ENCODE measurements at places on chromosomes 2 and 18.

- no peak for DNase-seq
Observed at GRCh38 chr2:217727801-217728200, 275.0 kb downstream of the TNS1 start.

- DNase-seq, result no peak
Observed at GRCh38 chr18:50847192-50847591, 27.4 kb upstream of the MRO start.

- DNase-seq, result no peak
Observed at GRCh38 chr18:70337139-70337972, 48.5 kb downstream of the SOCS6 start.

DNA sequence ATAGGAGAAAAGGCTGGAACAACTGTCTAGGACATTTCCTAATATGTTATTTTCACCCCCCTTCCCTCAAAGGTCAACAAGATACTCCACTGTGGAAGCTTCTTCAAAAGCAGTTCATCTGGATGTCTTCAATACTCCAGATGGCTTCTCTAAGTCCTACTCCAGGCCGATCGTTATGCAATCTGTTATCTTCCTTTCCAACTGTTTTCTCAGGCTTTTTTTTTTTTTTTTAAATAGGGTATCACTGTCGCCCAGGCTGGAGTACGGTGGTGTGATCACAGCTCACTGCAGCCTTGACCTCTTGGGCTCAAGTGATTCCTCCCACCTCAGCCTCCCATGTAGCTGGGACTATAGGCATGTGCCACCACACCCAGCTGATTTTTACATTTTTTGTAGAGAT lies 26.3 kb downstream of the ATP8B1 start:
- DNase-seq, result no peak

GRCh38 chr2:143742581-143742980 lies 613.4 kb downstream of the ARHGAP15 start:
- DNase-seq, result no peak

DNA sequence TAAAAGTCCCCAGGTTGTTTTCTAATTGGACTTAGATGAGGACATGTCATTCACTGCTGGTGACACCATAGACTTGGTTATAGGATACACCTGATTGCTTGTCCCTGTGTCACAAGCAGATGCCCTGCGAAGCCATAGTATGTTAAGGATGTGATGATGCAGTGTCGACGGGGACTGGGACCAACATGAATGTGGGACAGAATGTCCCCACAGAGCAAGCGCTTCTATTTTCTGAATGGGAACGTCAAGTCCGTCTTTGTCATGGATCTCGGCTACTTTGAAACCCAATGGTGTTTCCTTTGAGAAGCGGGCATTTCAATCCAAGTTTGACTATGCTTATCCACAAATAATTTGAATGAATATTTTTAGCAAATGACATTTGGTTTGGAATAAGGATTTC lies 2.1 kb downstream of the GCG start:
- DNase-seq, result no peak

DNA sequence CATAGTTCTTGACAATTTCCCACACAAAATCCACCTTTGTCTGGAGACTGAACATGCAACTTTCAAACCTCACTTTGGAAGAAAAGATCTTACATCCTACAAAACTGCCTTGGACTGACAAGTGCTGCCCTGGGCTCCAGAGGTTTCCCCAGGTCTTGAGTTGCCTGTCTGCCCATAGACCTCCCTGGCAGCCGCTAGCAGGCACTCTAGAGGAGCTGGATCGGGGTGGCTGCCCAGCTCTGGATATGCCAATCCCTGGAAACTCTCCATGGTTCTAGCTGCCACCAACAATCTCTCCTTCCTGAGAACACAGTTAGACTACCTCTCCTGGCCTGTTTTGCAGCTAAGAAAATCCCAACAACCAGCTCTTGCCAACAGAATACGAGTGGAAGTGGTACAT lies 3.4 kb upstream of the ITGB6 start:
- DNase-seq, result no peak

DNA sequence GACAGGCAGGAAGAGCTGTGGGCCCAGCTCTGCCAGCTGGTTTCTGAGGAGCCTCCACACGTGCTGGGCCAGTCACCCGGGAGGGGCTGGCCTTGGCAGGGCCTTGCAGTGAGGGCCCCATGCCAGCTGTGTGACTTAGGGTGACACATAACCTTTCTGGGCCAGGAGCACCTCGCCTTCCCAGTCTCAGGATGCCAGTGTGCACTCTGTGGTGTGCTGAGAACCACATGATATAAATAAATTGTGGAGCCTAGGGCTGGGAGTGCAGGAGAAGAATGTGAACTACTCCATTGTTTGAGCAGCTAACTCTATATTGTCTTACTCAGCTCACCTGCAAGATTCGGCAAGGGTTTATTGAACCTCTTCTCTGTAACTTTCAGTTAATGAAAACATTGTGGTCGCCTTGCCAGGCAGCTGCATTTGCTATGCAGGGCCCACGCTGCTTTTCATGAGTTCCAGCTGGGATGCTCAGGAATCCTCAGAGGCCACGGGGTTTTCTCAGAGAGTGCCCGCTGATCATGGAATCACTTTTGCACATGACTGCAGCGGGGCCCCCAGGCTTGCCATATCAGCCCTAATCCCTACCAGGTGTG lies 222.3 kb downstream of the SH3RF3 start:
- no peak for DNase-seq

DNA sequence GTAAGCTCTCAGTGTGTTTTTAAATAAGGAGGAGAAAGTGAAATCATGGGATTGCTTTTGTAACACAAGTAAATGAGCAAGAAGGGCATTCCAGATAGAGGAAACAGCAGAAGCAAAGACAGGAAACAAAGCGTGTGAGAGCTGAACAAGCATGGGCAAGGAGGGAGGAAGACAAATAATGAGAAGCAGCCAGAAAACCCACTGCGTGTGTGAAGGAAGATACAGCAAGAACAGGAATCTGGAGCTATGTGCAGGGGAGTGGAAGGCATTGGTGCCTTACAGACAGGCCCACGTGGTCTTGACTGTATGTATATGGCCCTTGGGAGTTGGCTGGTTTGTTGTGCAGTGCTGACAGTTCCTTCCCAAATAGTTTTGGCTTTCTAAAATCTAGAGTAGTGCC lies 88.6 kb downstream of the AAK1 start:
- DNase-seq, result no peak

- no peak for DNase-seq
Observed at GRCh38 chr18:54883816-54884604, 55.7 kb downstream of the RAB27B start.

DNA sequence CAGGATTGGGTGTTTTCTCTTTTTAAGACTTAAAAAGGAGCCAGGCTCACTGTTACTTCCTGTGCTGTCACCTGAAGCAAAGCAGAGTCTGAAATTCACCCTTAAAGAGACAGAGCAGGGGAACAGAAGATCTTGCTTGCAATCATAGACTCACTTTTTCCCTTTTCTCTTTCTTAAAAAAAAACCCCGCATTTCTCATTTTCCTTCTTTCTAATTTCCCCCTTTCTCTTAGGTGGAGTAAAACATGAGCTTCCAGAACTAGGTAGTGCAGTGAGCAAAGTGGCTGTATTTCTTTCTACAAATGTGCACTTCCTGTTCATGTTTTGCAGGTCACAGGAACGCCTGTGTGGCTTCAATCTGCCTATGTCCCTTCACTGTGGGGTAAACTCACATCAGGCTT lies 381.2 kb downstream of the LPIN1 start:
- DNase-seq, result no peak

DNA sequence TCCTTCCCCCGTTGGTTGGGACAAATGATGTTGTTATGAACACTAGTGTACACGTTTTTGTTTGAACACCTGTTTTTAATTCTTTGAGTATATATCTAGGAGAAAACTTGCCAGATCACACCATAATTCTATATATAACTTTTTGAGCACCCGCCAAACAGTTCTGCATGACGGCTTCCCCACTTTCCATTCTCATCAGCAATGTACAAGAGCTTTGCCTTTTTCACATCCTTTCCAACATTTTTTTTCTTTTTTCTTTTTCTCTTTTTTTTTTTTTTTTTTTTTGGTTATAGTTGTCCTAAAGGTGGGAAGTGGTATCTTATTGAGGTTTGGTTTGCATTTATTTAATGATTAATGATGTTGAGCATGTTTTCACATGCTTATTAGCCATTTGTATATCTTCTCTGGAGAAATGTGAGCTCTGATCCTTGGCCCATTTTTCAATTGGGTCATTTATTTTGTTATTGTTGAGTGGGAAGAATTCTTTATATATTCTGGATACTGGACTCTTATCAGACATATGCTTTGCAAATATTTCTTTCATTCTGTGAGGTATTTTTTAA lies 86.9 kb upstream of the ZC3H15 start:
- no peak for DNase-seq

DNA sequence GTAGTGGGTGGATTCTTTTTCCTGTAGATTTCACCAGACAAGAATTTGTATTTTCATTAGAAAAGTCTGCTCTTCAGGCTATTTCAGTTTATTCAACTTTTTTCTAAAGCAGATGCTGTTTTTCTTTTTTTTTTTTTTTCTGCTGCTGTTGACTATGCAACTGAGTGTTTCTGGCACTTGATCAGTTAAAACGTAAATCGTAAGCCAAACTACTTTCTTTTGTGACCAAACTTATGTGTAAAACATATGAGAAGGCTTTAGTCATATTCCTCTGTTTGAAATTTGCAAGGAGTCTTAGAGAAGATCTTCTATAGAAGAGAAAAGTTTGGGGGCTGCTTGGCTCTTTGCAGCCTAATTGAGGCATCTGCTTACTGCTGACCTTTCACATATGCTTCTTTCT lies 170.1 kb downstream of the PARD3B start:
- DNase-seq, result no peak

DNA sequence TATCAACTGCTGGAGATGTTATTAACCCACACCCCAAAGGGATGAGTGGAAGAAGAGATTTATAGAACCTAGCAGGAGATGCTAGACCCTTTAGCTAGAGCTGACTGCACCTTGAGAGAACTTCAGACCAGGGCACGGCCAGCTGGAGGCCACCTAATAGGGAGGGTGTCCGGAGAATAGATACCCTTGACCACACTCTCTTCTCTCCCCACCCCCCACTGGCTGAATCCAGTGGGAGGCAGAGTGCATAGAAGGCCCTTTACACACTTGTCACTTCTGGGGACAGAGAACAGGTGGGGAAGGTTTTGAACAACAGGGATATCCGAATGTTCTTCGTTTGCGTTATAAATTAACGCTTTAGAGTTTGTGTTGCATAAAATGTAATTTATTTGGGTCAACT lies 84.6 kb downstream of the PHLPP1 start:
- no peak for DNase-seq

GRCh38 chr2:111032721-111033429 lies 87.8 kb upstream of the BCL2L11 start:
- no peak for DNase-seq

DNA sequence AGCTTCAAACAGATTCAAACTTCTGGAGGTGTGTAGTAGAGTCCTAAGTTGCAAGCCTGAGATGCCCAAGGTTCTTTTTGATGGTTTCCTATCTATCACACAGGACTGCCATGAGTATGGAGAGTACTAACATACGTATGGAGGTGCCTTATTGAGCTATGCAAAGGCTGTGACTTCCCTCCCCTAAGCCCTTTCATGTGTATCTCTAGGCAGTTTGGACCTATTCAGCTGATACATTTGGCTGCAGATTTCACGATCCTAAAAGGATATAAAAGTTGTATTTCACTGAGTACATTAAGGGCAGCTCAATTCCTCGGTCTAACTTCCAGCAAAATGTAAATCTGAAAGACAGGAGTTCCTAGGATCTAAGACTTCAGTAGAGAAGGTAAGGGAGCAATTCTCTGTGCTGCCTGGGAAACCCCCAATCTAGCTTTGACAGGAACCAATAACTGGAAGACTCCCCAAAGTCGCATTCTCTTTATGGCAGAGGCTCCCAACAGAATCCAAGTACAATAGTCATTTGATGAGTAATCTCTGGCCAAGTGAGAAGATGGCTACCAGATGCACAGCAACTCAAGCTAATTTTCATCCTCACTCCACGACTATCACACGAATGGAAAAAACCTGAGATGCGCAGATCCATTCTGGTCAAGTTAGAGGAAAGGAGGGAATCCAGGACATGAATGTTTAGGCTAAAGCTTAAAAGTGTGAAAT lies 83.8 kb downstream of the ATL2 start:
- no peak for DNase-seq

- DNase-seq, result no peak
Observed at GRCh38 chr2:120815292-120815691, 79.6 kb downstream of the GLI2 start.

DNA sequence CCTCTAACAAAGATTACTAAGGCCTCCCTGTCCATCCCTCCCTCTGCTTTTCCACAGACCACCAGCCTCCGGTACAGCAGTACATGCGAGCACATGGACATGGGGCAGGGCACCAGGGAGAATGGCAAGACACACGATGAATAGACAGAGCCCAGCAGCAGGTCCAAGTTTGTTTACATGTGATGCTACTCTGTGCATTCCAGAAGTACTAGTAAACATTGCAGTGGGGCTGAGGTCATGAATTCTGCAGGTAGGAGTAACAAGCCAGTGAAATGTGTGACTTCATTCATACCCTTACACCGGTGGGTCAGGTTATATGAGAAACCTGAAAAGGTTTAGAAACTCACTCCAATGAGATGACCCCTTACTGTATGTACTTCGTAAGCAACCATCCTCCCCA lies 205.7 kb downstream of the BCL11A start:
- DNase-seq, result no peak

GRCh38 chr2:102110596-102111334 lies 31.8 kb upstream of the IL1R1 start:
- no peak for DNase-seq

- no peak for DNase-seq
Observed at GRCh38 chr18:75123113-75123512, 85.8 kb downstream of the PTGR3 start.

GRCh38 chr2:201490291-201490690 lies 38.8 kb downstream of the STRADB start:
- DNase-seq, result no peak

DNA sequence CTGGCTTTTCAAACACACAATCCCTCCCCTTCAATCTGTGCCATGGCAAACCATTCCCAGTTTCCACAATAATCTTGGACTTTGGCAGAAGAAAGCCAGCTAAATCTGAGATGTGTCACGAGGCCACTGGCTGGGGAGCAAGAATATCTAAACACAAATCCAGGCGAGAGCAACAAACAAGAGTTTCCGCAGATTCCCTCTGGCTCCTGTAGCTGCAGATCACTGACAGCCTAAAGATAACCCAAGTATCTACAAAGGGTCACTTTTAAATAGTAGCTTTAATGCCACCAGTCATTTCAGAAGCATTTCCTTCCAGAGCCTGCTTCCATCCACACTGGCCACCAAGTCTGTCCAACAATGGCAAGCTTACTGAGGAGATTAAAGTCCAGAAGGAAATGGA lies 86.9 kb downstream of the ACVR1 start:
- no peak for DNase-seq

GRCh38 chr2:135175177-135175576 lies 123.1 kb downstream of the RAB3GAP1 start:
- no peak for DNase-seq

GRCh38 chr2:45813003-45813941 lies 161.8 kb downstream of the PRKCE start:
- DNase-seq, result no peak

Data from activated T-cell treated with anti-CD3 and anti-CD28 coated beads, Interleukin-2, amount 50 U/mL, for 24 hours (primary cell).